ENCODE measurements at places on chromosomes 5 and 9.

- no peak for DNase-seq
Measured at GRCh38 chr9:118094387-118094786, 390.2 kb downstream of the TLR4 start.

DNA sequence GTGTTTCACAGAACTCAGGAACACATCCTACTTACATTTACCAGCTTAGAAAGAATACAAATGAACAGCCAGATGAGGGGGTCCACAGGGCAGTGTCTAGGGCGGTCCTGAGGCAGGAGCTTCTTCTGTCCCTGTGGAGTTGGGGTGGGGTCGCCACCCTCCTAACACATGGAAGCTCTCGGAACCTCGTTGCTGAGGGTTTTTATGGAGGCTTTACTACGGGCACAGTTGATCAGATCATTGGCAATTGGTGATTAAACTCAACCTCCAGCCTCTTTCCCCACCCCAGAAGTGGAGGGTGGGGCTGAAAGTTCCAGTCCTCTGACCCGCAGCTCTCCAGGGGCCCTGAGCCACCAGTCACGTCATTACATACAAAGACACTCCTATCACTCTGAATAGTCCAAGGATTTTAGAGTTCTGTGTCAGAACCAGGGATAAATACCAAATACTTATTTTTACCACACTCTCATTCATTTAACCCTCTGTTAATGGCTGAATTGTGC is 156.9 kb downstream of the COL23A1 start:
- no peak for DNase-seq

GRCh38 chr9:120252248-120252647 is 327.7 kb downstream of the CDK5RAP2 start:
- DNase-seq = no peak

- DNase-seq = no peak
Measured at GRCh38 chr9:34206561-34206960, 27.7 kb downstream of the UBAP1 start.

DNA sequence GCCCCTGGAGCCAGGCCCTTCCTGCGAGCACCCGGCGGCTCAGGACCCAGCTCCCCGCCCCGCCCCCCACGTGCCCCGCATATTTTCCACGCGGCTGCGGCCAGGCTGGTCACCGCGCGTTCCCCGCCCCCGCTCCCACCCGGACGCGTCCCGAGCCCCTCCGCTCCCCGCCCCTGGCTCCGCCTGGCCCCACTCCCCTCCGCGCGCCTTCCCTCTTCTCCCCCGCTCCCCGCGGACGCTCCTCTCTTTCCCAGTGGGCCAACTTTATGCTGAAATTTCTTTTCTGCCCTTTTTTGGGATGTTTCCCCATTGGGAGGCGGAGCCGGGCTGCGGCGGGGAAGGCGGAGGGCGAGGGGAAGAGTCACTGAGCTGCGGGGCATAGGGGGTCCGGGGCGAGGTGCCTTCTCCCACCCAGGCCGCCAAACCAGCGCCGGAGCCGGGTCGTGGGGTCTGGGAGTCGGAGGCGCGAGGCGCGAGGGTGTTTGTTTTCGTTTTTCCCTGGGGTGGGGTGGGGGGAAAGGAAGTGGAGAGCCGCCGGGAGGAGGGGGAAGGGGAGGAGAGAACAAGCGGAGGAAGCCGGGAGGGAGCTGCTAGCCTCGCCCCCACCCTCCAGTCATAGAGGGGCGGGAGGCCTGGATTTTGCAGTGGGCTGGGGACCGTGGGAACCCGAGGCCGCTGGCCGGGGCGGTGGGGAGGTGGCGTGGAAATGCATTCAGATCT is 1.0 kb upstream of the TPM2 start:
- peak; percentile 20 for DNase-seq

DNA sequence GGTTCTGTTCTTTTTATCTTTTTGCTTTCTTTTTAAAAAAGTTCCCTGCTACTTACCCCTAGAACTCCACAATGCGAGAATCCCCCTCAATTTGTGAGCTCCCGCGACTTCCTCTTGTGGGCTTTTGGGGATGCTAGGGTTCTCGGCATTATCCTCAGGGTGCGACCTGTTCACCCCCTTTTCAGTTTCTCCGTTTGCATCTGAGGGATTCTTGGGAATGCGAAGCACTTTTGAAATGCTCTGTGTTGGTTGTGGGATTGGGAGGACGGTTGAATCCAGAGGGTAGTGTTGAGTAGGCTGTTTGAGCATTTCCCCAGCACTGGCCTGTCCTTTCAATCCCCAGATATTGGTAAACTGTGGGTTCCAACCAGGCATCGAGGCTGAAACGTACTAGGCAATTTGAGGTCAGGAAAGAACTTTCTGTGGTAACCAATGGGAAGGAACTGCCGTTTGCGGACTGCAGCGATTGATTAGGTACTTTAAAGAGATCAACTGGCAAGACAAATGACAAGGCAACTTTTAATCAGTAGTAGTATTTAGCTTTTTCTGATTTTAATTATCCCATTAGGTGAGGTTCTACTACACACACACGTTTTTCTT is 415 bp downstream of the XRCC4 start:
- DNase-seq = peak; percentile 6

- DNase-seq = no peak
Measured at GRCh38 chr9:35618325-35618727, at the start of gene CD72. Gene CD72, minus strand, starts transcription at chr9:35618413. Its CDS starts 110 bp downstream, at chr9:35618303.

DNA sequence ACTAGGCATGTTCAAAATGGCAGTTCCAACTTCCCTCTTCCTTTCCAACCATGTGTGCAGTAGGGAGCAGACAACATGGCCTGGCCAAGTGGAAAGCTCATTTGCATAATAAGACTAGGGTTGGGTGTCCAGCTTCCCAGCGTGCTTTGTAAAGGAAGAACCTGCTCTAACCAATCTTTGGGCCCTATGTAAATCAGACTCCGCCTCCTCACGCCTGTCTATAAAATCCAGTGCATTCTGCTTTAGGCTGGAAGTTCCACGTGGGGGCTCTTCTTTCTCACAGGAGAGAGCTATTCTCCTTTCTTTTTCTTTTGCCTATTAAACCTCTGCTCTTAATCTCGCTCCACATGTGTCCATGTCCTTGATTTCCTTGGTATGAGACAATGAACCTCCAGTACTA is 83.4 kb downstream of the GCNT1 start:
- DNase-seq = no peak

GRCh38 chr5:170361616-170362015 is 27.6 kb downstream of the KCNMB1 start:
- DNase-seq = no peak

GRCh38 chr5:81017320-81017719 is 57.2 kb downstream of the RASGRF2 start:
- DNase-seq = no peak

- no peak for DNase-seq
Measured at GRCh38 chr5:154278908-154279307, 88.4 kb downstream of the GALNT10 start.

DNA sequence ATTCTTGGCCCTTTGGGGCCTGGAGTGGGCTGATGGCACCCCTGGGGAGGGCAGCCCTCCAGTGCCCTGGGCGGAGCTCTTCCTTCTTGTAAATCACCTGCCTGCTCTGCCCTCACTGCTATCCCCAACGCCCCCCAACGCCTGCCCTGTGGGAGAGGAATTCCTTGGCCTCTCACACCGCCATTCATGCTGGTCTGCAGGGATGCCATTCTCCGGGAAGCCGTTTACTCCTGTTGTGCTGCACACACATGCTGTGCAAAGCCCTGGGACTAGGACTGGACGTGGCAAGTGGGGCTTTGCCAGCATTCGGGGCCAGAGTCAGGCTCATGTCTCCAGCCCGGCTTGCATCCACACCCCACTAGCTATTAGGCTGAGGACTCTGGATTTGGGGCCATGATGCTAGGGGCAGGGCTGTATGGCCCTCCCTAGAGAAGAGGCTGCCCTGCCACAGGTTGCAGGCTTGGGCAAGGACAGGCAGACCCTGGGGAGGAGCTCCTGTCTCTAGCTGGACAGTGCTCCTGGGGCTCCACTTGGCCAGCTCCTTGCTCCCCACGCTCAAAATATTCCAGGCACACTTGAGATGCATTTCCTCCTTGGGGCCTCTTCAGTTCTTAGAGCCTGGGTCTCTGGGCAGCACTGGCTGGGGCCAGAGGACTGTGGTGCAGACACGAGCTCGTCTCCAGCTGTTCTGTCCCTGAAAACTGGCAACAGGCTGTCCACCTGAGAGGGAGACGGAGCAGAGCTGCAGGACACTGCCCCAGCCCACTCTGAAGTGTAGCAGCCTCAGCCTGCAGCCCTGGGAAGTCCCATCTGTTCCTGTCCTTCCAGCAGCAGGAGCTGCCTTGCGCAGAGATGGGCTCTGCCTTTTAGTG is 226.9 kb downstream of the CACNA1B start:
- no peak for DNase-seq

DNA sequence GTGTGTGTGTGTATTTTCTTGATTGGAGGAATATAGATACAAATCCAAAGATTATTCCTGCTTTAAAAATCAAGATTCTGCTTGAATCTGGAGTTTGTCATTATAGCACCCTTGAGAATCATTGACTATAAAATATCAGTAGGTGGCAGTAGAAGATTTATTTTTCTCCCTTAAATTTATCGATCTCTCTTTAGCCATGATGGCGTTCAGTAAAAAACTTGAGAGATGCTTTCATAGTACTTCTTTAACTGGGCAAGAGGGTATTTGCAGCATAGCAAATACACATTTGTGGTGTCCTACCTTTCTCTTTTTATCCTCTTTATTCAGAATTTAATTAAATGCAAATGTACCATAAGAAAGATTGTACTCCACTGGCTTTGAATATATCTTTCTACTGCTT is 307.7 kb downstream of the ADGRV1 start:
- no peak for DNase-seq

GRCh38 chr9:132575811-132576210 is 6.6 kb upstream of the BARHL1 start:
- DNase-seq = no peak

DNA sequence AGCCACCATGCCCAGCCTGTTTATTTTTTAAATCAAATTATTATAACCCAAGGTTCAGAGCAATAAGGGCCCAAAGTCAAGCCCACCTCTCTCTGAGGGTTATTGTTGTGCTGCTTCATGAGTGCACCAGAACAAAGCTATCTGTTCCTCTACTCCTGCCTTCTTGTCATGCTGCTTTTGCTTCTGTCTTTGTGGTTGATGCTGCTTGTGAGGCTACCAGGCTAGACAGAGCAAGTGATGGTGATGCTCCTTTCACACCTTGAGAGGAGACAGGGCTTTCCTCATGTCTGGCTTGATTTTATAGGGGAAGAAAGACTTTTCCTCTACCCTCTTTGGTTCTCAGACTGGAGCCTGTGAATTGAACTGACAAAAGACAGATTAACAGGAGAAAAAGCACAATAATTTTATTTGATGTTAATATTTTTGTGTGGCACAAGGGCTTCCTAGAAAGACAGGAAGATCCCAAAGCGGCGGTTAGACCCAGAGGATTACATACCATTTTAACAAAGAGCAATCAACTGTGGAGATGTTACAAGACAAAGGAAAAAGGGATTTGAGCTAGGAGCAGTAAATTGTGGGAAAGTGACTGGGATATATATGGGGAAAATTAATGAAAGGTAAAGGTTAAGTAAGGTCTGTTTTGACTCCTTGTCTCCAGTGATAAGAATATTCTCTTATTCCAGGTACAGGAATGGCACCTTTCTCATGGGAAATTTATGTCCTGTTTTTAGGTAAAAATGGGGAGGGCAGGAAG is 4.4 kb upstream of the CD180 start:
- DNase-seq = no peak

DNA sequence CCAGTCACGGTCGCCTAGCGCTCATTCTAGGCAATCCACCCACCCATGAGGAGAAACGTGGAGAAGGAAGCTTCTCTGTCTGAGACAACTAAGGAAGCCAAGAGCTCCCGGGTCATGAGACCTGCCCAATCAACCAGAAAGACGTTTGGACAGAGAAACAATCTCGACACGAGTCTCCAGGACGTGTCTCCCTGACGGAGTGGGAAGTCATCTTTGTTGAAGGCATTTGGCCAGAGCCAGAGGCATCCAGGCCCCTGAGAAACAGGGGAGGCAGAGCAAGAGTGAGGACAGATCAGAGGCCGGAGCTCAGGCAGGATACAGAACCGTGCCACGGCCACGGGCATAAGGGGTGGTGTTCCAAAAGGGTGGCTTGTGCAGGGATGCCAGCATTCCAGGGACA is 479.0 kb downstream of the SPATA31A7 start:
- DNase-seq = no peak

GRCh38 chr5:128213833-128214232 is 130.3 kb downstream of the SLC12A2 start:
- no peak for DNase-seq

GRCh38 chr5:133124891-133125290 is 73.1 kb downstream of the HSPA4 start:
- DNase-seq = no peak

- no peak for DNase-seq
Measured at GRCh38 chr9:82923912-82924605, 138.9 kb downstream of the RASEF start.

- DNase-seq = no peak
Measured at GRCh38 chr5:166883016-166883415, 1408.4 kb upstream of the WWC1 start.
